ENCODE measurements at places on chromosomes 3 and 15. TPM values are rescaled to one million over a fixed set of nuclear protein-coding genes. Genes with fewer than 3 reads are reported as not detected.

- no peak for DNase-seq
Observed at GRCh38 chr3:114847564-114847963, 299.5 kb downstream of the ZBTB20 start.

GRCh38 chr3:130973406-130973805 is 53.2 kb downstream of the ASTE1 start:
- peak; percentile 19 for DNase-seq

DNA sequence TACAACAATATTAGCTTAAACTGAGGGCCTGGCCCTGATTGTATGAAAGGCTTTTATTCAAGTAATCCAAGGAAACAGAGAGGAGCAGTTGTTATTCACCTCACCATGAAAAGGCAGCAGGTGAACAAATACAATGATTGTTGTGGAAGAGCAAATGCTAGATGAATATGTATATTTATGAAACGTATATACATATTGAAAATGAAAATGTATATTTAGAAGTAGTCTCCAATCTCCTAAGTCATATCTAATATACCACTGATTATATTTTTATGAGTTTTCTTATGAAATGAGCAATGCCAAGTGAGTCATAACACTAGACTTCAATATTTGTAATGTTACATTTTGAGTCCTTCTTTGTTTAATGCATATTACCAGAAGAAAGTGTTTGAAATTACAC is 116.2 kb upstream of the KCNMB2 start:
- DNase-seq, result no peak

DNA sequence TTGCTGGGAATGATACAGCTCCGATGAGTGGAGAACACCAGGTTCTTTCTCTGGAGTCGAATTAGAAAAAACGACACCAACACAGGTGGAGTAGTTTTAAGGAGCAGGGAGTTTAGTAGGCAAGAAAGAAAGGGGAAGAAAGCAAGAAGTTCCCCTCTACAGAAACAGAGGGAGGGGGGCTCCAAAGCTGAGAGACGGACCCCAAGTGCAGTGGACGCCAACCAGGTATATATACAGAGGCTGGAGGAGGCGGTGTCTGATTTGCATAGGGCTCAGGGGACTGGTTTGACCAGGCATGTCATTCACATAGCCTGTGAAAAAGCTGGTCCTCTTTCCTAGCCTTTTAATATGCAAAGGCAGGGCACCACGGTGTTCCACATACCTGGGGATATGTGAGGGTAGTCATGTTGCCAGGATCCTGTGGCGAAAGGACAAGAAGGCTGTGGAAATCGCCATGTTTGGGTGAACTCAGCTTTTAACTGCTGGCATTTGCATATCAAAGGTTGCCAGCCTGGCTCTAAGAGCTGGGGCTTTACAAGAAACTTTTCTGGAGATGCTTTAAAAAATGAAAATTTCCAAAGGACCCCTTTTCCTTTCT is 887.4 kb upstream of the EPHA6 start:
- no peak for DNase-seq

DNA sequence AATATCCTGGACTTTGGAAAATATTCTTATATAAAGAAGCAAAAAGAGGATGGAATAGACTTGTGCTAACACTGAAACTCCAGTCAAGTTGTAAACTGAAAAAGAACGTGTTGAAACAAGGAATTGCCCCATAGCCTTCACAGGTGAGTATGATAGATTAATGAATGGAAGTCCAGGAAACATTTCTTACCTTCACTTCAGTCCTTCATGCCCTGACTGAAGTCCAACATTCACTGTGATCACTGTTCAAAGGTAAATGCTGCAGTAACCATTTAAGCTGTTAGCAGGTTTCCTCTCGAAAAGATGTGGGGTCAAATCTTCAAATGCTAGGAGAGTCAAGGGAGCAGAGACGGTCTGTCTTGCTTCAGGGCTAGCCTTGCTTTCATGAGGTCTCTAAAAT is 46.1 kb downstream of the SLC30A4 start:
- no peak for DNase-seq

- no peak for DNase-seq
Observed at GRCh38 chr3:45644063-45644790, 45.0 kb upstream of the SACM1L start.

DNA sequence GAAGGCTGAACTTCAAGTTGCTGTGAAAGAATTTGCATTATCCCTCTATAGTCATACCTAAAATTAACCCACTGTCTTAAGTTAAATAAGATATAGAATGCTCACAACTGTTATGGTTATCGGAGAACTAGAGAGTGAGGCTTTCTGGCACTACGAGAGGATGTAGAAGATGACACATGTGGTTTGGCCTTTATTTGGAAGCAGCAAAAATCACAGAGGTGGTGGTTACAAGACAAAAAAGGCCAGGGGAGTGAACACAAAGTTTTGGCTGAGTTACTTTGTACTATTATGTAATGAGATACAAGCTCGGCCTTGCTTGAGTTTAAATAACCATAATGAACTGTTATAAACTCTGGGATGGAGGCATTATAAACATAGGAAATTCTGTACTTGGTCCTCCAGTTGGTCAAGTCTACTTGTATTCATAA is 78.3 kb upstream of the ICE2 start:
- DNase-seq, result no peak

DNA sequence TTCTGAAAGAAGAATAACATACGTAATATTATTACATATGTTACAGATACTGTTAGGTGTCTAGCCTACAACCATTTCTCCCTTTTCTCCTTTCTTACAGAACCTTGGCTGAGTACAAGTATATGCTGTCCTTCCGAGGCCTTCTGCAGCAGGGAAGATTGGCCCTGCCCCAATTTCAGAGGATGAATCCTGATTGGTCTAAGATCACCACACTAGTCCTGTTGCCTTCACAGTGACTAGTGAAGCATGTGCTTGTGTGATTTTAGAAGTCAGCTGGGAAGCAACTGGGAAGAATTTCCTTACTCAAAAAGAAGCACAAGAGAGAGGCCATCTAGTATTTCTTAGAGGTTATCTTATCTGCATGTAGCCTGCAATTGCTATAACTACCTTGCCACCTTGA is 30.6 kb upstream of the MECOM start:
- DNase-seq, result no peak

- DNase-seq, result no peak
Observed at GRCh38 chr15:89761009-89761831, 10.2 kb upstream of the MESP1 start.

GRCh38 chr3:22907796-22908195 is 295.3 kb upstream of the UBE2E2 start:
- no peak for DNase-seq

DNA sequence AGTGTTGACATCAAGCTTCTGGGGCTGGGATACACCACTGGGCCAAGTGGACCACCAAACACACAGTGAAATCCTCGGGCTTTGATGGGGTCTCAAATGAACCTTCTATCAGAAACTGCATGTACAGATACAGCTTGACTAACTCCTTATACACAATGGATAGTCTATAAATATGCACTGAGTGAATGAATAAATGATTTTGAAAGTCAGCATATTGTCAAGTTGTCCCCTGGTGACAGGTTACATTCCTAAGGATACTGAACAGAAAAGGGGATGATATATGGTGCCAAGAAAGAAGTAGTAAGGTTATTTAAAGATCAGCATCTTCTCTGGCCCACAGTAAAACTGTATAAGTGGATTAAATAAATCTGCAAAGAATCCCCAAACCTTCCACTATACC is 159.4 kb upstream of the SLC2A2 start:
- DNase-seq, result no peak

GRCh38 chr3:191997579-191998268 is 536.8 kb downstream of the PYDC2 start:
- DNase-seq, result no peak

GRCh38 chr15:89993349-89993748 is 7.8 kb upstream of the ZNF710 start:
- no peak for DNase-seq

DNA sequence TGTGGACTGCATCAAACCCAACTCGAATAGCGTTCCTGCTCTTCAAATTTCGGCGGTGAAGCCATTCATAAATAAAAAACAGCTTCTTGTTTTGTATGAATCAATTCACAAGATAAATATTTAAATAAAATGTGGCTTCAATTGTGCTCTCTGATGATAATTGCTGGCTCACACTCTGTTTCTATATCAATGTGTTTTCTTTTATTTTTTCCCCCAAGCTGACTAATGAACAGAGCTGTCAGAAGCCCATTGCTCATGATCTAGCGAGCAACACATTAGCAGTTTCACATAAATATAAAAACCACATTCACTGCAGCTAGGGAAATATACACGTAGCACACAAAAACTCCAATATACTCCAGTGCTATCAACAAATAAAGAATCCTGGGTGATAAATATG is 45.0 kb upstream of the FOXP1 start:
- DNase-seq, result no peak

GRCh38 chr3:126026277-126026751 is 57.3 kb downstream of the ROPN1B start:
- DNase-seq, result no peak

DNA sequence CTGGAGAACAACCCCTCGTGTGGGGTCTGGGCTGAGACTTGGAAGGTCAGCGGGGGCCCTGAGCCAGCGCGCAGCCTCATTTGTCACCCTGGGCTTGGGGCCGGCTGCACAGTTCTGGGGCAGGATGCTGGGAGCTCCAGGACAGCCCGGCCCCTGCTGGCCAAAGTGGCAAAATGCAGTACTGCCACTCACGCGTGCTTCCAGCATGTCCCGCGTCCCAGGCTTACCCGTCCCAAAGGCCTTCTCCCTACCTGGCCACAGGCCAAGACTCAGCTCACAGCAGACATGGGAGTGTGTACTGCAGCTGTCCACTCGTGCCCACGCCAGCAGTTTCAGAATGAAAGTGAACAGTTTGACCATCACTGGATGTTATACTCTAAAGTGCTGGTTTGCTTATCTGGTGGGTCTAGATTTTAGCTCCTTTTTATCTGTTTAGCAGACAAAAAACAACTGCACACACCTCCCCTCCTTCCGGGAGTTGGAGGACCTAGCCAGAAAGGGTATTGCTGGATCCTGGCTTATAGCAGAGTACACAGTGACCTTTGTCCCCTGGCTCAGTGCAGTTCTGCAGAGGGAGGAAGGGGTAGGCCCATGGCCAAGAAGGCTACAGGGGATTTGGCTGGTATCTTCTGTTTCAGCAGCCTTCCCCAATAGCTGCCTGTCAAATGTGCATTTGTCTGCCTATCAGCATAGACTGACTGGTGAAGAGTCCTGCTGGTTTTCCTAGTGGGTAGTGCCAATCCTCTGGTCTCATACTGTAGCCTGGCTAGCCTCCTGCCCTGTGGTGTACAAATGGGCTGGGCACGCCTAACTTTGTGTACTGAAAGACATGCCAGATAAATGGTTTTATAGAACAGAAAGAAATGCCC is 23.2 kb upstream of the IP6K2 start:
- DNase-seq, result peak; percentile 49

- peak; percentile 54 for DNase-seq
Observed at GRCh38 chr3:18988614-18989229, 159.6 kb upstream of the KCNH8 start.

GRCh38 chr3:27059489-27059888 is 309.7 kb downstream of the NEK10 start:
- DNase-seq, result no peak

- no peak for DNase-seq
Observed at GRCh38 chr3:19937459-19938294, 3.7 kb upstream of the EFHB start.

DNA sequence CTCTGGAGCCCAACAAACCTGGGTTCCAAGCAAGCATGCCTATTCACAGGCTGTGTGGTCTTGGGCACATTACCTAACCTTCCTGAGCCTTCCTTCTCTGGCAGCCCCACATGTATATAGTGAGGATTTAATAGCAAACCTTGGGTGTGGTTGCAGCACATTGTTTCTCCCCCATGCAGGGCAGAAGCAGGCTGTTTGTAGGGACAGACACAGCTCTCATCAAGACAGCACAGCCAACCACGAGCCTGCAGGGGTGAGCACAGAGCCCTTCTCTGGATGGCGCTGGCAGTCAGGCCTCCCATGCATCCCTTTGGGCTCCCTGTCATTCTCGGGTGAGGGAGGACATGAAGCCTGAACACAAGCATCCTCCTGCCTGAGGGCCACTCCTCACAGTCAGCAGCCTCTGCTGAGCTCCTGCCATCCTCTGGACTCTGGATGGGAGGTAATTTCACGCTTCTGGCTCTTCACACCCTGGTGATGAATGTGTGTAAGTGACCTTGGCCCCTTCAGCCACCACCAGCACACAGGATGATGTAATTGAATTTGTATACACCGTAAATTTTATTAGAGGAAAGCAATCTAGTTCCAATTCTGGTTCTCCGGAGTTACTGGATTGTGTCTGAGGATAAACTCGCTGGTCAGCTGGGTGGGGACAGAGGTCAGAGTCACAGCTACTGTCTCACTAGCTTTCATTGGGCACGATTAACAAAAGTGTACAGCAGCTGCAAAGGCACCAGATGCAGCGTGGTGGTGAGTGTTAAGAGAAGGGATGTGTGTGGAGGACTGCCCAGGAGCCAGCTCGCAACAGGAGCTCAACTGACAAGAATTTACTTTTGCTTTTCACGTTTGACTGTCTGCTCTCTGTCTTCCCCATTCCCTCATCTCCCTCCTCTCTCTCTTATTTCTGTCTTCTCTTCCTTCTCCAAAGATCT is 118.1 kb downstream of the CLSTN2 start:
- DNase-seq, result no peak

DNA sequence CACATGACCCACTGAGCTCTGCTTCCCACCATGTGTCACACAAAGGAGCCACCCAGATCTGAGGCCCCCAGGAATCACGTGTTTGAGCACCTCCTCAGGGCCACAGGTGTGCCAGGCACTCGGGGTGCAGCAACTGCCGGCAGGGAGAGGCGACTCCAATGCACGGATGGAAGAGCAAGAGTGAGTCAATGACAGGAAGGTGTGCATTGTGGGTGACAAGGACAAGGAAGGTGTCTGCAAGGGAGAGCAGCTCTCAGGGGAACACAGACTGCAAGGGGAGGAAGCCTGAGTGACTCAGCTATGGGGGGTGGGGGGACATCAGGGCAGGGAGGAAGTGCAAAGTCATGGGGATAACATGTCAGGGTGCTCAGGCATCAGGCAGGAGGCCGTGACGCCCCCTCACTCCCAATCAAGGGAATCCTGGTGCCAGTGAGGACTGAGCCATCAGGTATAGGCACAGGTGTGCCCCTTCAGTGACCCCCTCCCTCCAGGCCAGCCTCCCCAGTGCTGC is 67.4 kb downstream of the NUP210 start:
- no peak for DNase-seq

GRCh38 chr15:69118089-69118488 is 42.3 kb upstream of the GLCE start:
- DNase-seq, result no peak

DNA sequence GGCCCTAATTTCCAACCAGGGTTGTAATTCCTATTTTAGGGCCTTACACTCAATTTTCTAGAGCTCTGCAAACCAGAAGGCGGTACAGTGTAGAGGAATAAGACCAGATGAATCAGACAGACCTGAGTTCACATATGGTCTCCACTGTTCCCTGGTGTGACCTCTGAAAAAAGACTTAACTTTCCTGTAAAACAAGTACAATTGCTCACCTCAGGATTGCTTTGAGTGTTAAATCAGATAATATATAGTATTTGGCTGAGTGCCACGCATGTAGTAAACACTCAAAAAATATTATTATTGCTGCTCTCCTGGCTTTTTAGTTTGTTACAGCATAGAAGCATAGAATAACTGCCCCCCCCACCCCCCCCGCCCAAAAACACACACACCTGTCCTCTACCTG is 51.0 kb upstream of the STT3B start:
- no peak for DNase-seq

ACTR8 gene
- 22.7 TPM for polyA plus RNA-seq

GORASP1 gene
- polyA plus RNA-seq, result 31.7 TPM

PAQR5 gene
- polyA plus RNA-seq, result 0.70 TPM

ZPLD1 gene
- not detected for polyA plus RNA-seq

COPS2 gene
- 90.4 TPM for polyA plus RNA-seq

TRIM42 gene
- not detected for polyA plus RNA-seq

CLK3 gene
- polyA plus RNA-seq, result 42.8 TPM

NPRL2 gene
- 19.6 TPM for polyA plus RNA-seq

FAM227B gene
- polyA plus RNA-seq, result 6.6 TPM

SLC51A gene
- polyA plus RNA-seq, result 5.3 TPM

FES gene
- 10.5 TPM for polyA plus RNA-seq

Measured in muscle of back (tissue), 13 donors.